ENCODE measurements at places on chromosomes 16 and 17.

DNA sequence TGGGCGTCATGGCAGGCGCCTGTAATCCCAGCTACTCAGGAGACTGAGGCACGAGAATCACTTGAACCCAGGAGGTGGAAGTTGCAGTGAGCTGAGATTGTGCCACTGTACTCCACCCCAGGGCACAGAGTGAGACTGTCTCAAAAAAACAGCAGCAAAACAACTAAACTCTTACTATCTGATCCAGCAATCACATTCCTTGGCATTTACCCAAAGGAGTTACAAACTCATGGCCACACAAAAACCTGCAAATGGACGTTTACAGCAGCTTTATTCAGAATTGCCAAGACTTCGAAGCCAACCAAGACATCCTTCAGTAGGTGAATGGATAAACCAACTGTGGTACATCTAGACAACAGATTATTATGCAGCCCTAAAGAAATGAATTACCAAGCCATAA, 4.0 kb downstream of the SIAH1 start:
- no peak for DNase-seq

- DNase-seq: peak; percentile 76
Measured at GRCh38 chr16:4362476-4363135, 9.0 kb upstream of the VASN start.

- DNase-seq: no peak
Measured at GRCh38 chr17:12659500-12659899, 6.2 kb upstream of the MYOCD start.

DNA sequence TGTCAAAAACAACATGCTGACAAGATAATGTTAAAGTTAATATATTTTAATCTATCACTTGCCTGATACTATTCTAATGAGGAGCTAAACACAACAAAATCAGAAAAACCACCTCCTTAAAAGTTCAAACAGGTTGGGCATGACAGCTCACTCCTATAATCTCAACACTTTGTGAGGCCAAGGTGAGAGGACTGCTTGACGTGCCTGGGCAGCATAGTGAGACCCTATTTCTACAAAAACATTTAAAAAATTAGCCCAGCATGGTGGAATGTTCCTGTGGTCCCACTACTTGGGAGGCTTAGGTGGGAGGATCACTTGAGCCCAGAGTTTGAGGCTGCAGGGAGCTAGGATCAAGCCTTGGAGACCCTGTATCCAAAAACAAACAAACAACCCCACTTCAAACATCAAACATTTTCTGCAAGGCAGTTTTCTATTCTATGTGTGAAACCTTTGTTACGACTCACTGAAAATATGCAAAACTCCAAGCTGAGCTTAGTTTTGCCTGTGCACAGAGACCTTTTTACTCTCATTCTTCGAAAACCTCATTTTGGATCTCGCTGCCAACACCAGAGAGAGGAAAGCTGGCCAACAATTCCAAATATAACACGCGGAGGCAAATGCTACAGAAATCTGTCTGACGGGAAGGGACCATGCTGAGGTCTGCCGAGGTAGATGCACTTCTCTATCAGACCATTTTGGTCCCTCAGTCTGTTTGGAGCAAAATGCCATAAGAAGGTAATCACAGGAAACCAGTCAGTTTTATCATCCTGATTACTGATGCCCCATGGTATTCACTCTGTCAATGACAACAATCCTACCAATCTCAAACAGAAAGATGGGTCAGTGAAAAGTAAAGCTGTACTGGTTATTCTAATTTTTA, 6.2 kb downstream of the PHF12 start:
- no peak for DNase-seq

- DNase-seq: no peak
Measured at GRCh38 chr16:84614623-84614967, 3.3 kb downstream of the COTL1 start.

DNA sequence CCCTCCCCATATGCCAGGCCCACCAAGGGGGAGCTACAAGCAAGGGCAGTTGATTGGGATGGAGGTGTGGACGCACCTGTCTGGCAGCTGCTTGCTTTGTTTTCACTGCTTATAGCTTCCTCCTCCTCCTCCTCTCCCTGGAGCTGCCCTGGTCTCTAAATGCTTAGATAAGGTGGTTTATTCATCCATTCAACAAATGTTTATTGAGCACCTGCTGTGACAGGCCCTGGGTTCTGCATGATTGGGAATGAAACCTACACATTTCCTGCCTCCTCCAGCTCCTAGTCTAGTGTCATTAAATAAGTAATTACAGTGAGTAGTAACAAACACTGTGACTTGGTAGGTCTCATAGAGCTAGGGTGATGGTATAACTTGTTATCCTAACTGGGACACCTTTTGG, 17.4 kb upstream of the MAP3K14 start:
- no peak for DNase-seq

DNA sequence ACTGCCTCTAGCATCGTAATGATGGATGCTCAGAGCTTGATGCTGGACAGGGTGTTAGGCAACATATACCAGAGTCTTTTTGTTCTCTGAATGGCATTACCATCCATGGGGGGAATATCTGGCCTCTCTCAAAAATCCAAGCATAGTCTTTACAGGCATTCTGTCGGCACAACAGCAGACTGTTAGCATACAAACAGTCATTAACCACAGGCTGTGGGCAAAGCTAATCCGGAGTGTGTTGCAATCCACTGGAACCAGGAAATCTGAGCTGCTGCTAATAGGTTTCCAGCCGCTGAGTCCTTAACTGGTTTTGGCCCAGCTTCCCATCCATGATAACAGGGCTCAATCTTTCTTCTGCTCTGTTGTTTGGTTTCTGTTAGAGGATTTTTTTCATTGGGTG, 371.9 kb downstream of the HS3ST3B1 start:
- no peak for DNase-seq

DNA sequence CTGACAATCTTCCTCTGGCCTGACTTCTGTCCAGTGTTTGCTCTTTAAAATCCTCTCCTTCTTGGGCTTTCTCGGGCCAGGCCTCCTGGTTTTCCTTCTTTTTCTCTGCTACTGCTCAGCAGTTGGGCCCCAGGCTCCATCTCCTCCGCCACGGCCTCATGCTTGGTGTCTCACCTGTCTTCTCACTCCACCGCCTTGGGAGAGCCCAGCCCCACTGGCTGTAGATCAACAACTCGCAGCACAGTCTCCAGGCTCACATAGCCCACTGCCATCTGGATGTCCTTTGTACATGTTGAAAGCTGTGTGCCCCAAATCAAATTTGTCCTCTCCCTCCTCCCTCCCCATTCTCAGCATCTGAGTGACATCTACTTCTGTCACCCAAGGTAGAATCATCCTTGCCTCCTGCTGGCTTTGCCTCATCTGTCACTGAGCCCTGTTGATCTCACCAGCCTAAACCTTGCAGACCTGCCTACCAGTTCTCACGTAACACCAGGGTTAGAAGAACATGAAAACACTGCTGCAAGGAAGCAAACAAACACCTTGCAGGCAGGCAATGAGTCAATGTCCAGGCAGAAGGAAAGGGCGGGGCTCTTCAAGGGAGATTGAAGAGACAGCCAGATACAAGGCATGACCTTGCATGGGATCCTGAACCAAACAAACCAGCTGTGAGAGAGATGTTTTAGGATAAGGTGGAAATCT, 103.2 kb upstream of the SMURF2 start:
- no peak for DNase-seq

GRCh38 chr16:56341656-56342399, 83.5 kb downstream of the AMFR start:
- DNase-seq: peak; percentile 69

DNA sequence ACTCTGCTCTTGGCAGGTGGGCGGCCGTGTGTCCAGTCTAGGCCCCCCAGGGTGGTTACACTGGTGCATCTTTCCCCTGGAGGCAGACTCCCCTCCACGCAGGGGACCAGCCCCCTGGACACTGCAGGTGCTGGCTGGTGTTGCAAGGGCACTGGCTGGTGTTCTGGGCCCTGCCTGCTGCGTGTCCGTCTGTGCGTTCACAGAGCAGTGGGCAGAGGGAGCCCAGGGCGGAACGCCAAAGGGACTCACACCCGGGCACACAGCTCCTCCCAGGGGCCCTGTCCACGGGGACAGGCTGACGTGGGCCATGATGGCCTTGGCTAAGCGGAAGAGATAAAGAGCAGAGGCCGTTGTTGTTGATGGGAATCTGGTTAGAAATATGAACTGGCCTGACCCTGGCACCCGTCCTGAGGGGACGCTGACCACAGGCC, 27.3 kb downstream of the ACSF3 start:
- no peak for DNase-seq

DNA sequence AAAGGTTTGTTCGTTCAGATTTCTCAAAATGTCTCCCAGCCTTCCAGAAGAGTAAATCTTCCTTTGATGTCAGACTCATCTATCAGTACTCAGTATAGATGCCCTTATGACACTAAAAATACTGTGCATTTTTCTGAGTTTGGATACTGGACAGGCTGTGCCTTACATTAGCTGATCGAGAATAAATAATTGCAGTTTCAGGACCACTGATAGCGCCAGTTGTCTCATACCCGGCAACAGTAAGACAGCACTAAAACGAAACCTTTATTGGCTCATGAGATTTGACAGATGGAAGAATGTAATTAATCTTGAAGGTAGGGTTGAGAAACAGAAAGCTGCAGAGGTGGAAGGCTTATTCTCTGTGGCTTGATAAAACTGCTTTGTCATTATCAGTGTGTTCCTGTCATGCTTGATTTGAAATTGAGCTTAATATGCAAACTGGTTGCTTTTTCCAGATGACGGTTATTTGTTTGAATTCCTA, 1.2 kb downstream of the ATP6V0A1 start:
- no peak for DNase-seq

DNA sequence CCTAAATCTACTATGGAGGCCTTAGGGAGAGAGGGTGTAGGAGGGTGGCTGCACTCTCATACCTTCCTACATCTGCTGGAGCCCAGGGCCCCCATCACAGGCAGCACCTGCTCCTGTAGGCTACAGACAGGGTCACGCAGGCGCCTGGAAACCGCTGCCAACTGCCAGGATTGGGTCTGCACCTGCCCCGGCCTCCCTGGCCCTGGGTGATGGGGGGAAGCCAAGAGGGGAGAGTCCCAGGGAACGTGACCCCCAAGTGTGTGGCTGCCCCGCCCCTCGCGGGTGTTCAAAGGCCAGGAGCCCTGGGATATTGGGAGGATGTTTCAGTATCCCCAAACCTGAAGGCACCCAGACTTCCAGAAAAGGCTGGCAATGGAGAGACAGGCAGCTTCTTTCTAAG, 5.6 kb upstream of the TEX19 start:
- no peak for DNase-seq

- DNase-seq: no peak
Measured at GRCh38 chr16:27778926-27779570, 229.1 kb downstream of the KATNIP start.

DNA sequence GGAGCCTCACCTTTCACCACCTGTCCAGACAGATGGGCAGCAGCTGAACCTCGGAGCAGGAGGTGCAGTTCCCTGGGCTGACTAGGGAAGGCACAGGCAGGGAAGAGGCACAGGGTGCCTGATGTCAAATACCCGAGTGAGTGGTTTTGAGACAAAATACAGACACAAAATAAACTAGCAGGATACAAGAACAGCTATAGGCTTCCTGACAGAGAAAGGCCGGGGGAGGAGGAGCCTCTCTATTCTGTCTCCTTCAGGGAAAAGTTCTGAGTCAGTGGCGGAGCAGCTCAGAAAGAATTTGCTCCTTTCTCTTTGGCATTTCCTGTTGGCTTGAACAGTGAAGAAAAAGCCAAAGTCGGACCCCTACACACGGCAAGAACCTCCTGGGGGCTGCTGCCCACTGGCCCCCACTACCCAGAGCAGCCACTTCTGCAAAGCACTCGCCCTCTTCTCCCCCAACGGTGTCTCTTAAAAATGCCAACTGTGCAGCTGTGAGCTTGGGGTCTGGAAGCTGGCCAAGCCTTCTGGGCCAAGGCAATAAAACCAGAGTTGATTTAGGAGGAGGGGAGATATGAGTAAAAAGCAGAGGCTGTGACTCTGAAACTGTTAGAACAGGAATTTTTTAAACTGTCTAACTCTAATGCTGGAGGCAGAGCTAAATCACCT, 14.4 kb upstream of the FAAP100 start:
- DNase-seq: peak; percentile 83

DNA sequence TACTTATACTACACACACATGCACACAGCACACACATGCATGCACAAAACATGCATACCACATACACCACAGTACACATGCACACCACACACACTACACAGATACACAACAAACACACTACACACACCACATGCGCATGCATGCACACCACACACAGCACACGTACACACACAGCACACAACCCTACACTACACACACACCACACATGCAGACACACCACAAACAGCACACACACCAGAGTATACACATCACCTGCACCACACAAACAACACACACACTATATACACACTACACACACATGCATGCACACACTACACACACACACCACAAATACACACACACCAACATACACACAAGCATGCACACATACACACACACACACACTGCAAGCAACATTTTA, 166.8 kb downstream of the AHSP start:
- no peak for DNase-seq

DNA sequence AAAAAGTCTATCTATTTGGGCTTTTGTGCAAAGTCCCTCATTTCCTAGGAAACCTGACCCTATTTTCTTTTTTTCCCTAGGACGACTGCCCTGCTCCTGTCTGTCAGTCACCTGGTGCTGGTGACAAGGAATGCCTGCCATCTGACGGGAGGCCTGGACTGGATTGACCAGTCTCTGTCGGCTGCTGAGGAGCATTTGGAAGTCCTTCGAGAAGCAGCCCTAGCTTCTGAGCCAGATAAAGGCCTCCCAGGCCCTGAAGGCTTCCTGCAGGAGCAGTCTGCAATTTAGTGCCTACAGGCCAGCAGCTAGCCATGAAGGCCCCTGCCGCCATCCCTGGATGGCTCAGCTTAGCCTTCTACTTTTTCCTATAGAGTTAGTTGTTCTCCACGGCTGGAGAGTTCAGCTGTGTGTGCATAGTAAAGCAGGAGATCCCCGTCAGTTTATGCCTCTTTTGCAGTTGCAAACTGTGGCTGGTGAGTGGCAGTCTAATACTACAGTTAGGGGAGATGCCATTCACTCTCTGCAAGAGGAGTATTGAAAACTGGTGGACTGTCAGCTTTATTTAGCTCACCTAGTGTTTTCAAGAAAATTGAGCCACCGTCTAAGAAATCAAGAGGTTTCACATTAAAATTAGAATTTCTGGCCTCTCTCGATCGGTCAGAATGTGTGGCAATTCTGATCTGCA, 12.9 kb downstream of the TMEM98 start:
- DNase-seq: no peak

Measured in posterior cingulate gyrus (tissue), 11 donors.